ENCODE measurements at places on chromosomes 6 and 20.

DNA sequence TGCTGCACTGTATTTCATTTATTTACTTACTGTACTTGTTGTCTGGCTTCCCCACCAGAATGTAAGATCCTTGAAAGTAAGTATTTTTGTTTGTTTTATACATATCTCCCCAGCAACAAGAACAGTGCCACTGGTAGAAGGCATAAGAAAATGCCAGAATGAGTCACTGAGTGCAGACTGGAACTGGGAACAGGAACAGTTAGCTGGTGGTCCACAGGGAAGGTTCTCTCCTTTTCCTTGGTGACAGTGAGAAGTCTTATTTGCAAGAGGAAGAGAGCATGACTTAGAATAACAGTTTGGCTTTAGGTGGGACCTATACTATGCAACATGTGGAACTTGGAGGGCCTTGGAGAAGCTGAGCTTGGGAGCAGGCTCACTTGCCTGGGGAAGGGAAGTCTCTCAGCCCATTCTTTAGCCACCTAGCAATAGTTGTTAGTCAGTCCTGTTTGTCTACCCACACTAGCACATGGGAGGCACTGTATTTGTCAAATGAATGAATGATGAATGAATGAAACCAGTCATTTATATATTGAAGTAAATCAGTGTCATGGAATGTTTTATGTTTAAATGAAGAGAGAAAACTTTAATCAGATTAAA lies 203.5 kb downstream of the KCNQ5 start:
- DNase-seq = no peak

- DNase-seq = no peak
Observed at GRCh38 chr6:126747728-126748540, 370.5 kb upstream of the RSPO3 start.

- no peak for DNase-seq
Observed at GRCh38 chr6:131159578-131159977, 24.3 kb downstream of the AKAP7 start.

- DNase-seq = no peak
Observed at GRCh38 chr20:5095931-5096330, 23.8 kb downstream of the PCNA start.

GRCh38 chr6:7642791-7643190 lies 52.8 kb downstream of the SNRNP48 start:
- DNase-seq = no peak

DNA sequence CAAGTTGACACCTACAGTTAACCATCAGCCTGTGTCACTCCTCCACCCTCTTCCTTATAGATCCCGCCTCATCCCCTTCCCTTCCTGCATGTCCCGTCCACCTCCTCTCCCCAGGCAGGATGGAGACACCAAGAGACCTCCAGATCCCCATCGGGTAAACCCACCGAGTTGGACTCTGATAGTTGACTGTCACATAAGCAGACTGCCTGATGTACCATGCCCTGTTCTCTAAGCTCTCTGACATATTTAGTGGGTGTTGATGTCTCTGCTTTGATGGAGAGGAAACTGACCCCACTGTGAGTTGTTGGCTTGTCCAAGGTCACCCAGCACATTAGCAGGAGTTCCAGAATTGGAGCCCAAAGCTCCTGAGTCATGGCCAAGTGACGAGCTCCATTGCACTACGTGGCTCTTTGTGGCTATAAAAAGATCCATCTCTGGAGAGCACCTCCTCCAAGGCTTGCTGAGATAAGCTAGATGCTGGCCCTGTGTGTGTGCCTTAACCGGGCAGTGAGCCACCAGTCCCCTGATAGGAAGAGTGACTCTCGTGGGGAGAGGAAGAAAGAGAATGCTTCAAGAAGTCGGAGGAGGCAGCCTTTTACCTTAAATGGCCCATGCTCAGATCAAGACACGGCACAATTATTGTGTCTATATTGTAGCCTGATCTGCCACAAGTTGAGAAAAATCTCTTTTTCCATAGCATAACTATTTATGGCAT lies 236.0 kb upstream of the ECI2 start:
- no peak for DNase-seq
